AG09309 (cell line): ENCODE measurements at places on chromosomes 7 and 10.

GRCh38 chr10:135132-135600 lies at the start of gene ZMYND11:
TSS of gene ZMYND11 (plus strand) at chr10:135455. CDS start at chr10:180013, 44,558 bp downstream.
- DNase-seq, result no peak

DNA sequence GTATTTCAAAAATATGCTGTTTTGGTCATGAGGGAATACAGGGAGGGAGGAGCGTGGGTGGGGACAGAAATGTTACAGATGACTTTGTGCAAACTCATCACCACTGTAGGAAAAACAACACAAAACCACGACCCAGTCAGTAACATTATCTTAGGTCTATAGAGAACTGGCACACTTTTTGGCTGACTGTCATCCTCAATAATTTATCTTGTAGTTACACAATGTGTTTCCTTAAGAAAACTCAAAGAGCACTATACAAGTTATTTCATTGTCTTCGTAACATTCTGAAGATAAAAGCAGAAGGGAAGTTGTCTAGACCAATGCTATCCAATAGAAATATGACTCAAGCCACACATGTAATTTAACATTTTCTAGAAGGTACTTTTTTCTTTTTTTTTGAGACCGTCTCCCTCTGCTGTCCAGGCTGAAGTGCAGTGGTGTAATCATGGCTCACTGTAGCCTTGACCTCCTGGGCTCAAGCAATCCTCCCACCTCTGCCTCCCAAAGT lies 16.9 kb upstream of the CDK14 start:
- DNase-seq, result peak; percentile 84

- no peak for DNase-seq
These were observed 106.7 kb downstream of the LHPP start for GRCh38 chr10:124568339-124568738.

- DNase-seq, result no peak
These were observed 491.7 kb downstream of the ARL4A start for GRCh38 chr7:13179011-13179582.

DNA sequence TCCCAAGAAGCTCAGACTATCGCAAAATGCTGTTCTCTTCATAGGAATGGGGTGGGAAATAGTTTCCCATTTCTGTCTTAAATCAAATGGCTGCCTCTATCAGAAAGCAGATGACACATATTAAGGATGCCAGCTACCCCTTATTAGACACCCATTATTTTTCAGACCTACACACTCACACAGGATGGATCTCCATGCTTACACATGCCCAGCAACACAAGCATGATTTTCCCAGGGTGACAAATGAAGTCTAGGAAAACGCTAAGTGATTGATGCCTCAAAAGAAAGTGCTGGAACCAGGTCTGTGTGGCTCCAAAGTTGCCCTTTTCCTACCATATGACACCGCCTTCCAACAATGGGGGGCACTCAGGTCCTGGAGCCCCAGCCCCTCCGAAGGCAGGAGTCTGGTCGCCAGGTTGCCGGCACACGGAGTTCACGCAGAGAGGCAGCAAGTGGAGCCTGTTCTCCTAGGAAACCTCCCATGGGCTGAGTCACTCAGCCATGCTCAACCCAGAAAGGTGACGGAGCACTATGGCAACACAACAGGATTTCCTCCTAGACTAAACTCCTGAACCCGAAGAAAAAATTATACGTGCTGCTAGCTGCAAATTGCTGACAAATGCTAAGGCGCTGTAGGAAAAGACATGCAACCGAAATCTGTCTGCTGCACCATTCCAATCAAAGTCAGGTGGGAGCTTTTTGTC lies 19.8 kb downstream of the VOPP1 start:
- no peak for DNase-seq

DNA sequence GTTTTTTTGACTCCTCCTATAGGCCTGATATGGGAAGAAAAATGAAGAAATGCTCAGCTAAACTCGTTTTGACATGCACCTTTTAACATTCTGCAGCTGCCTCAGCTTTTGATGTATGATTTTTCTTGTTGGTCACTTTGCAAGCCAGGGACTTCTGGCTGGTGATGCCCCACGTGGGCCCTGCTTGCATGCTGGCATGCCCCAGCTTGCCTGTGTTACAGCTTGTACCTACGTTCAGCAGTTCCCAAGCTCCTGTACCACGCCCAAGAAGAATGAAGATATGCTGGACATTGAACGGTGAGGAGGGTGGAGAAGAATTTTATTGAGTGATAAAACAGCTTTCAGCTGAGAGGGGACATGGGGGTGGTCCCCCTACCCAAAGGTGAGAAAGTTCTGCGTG lies 245.6 kb upstream of the FZD8 start:
- no peak for DNase-seq

DNA sequence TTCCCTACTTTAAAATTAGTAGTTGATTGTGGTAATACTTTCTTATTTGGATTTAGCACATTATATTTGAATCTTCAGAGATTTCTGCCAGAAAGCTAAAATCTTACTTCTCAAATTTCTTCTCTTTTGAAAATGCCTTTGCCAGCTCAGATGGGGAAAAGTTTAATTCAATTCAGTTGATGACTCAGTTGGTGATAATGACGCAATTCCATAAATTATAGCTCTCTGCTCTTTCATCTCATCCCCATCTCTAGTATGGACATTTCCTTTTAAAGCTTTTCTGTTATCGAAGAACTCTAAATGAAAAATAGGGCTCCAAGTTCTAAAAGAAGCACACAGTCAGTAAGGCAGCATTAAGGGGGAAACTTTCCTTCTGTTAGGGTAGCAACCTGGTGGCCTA lies 25.5 kb downstream of the RNLS start:
- DNase-seq, result peak; percentile 49

DNA sequence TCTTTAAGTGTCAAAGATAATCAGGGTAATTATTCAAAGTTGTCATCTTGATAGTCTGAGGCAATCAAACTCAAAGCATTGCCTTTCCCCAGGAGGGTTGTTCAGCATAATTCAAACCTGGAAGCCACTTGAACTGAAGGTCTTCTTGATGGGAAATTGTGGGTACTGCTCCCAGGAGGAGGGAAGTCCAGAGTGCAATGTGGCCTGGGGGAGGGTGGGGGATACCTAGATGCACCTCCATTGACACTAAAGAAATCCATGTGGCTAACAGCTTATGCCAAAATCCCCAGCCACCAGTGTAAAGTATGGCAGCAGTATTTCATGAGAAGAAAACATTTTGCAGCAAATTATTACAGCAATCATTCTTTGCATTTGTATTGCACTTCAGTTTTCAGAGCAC lies 114.9 kb downstream of the STRA8 start:
- no peak for DNase-seq

GRCh38 chr7:102175423-102176170 lies 111.1 kb upstream of the SH2B2 start:
- no peak for DNase-seq

- DNase-seq, result no peak
These were observed 20.3 kb downstream of the MYOF start for GRCh38 chr10:93461807-93462178.

DNA sequence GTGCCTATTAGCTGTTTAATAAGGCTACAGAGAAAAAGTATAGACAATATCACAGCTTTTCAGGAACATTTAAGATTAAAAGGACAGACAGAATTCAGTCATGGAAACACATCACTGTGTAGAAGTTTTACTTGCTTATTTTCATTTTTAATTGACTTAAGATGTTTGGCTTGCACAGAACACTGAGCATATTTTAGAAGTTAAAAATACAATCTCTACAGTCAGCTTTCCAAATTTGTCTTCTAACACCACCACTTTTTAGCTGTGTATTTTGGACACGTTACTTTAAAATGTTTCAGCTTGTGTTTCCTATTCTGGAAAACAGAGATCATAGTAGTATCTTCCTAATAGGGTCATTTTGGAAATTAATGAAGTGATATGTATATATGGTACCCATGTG lies 11.8 kb downstream of the CFAP69 start:
- DNase-seq, result no peak

GRCh38 chr7:154583454-154583853 lies 419.5 kb downstream of the PAXIP1 start:
- DNase-seq, result no peak

DNA sequence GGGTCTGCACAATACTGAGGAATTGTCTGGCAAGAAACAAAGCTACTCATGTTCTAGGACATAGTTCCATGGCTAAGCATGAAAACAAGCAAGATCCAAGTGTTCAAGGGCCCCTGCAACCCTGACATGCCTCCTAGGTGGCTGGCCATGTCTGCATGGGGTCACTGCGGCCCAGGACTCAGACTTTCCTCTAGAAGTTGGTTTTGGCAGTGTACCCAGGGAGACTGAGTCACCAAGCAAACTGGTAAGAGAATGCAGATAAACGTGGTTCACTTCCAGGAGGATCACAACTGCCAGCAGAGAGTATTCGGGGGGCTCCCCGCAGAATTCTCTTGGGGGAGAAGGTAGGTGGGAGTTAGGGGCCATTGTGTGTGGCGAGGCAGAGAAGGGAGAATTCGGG lies 7.4 kb upstream of the PFKFB3 start:
- no peak for DNase-seq

GRCh38 chr7:18041191-18041590 lies 13.5 kb upstream of the PRPS1L1 start:
- no peak for DNase-seq

GRCh38 chr10:88343761-88344484 lies 239.2 kb downstream of the RNLS start:
- no peak for DNase-seq

GRCh38 chr10:72122221-72122620 lies 33.9 kb upstream of the SPOCK2 start:
- DNase-seq, result no peak

- no peak for DNase-seq
These were observed 490.0 kb downstream of the PTPRN2 start for GRCh38 chr7:158097453-158098124.

GRCh38 chr7:134351424-134351823 lies 34.7 kb upstream of the SLC35B4 start:
- no peak for DNase-seq

DNA sequence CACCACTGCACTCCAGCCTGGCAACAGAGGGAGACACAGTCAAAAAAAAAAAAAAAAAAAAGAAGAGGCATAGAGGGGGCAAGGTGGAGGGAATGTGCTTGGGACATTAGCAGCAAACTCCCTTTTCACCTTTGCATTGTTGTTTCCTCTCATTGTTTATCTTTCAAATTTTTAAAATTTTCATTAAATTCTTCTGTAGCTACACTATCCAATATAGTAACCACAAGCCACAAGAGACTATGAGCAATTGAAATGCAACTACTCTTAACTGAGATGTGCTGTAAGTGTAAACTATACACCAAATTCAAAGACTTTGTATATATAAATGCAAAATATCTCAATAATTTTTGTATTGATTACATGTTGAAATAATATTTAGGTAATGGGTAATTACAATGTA lies 43.4 kb downstream of the EBLN1 start:
- DNase-seq, result no peak

DNA sequence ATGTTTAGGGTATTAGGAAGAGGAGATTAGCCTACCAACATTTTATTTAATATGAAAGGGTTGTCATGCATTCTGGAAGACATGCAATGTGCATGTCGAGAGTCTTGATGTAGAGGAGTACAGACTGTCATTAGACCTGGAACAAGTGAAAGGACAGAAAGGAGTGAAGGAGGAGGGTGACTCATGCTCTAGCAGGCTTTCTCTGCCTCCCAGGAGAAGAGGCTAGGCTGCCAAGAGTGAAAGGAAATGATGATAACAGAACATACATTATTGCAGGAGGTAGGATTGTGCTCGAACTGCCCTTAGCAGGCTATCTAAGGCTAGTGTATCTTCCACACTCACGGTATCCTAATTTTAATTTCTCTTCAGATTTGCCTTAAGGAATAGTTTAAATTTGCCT lies 228.8 kb downstream of the EXOC4 start:
- peak; percentile 14 for DNase-seq

GRCh38 chr7:20165146-20165510 lies 52.1 kb downstream of the MACC1 start:
- no peak for DNase-seq

DNA sequence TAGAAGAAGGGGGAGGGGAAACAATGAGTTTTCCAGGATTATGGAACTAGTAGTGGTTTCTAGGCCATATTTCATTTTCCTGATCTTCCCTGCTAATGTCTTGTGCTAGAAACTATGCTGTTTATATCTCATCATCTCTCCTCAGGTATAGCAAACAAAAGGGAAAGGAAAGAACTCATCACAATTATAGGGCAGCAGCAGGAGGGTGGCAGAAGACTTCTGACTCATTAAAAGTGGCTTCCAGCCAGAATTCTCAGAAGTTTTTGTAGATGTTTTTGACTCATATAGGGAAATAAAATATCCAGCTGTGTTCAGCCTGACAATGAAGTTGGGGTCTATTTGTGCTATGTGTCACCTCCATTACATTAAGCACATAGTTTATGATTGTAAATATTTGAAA lies 6.5 kb downstream of the AHR start:
- peak; percentile 80 for DNase-seq

- no peak for DNase-seq
These were observed 14.3 kb upstream of the ARHGAP12 start for GRCh38 chr10:31942892-31943291.
